GM12892 (cell line): ENCODE measurements at places on chromosomes 6 and 20.

GRCh38 chr20:62458275-62459251 is 17.2 kb downstream of the GATA5 start:
- DNase-seq, result no peak

- DNase-seq, result no peak
These were observed 17.2 kb upstream of the TAGAP start for GRCh38 chr6:159061805-159062563.

DNA sequence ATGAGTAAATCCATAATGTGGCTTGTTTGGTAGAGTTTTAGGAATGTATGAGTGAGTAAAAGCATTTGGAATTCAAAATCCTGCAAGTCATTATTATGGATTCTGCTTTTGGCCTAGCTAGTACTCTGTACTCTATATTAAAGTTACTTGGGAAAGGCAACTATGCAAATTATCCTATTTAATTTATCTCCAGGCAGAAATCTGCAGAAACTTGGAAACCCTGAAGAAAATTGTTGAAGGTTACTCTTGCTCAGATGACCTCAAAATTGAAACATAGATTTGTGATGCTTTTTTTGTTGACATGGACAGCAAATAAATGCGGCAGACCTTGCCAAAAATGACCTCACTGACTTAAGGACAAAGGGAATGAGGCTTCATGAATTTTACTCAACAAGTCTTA is 477.1 kb upstream of the EYS start:
- no peak for DNase-seq

DNA sequence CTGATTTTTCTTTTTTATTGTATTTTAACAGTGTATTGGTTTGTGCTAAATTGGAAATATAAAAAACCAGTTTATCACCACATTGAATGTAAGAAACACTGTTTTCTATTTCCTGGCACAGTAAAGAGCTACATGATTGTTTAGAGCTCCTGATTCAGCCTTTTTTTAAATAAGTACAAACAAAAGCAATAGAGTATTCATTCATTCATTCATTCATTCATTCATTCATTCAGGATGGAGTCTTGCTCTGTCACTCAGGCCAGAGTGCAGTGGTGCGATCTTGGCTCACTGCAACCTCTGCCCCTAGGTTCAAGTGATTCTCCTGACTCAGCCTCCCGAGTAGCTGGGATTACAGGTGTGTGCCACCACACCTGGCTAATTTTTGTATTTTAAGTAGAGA is 96.8 kb upstream of the SCGN start:
- no peak for DNase-seq
